Skeletal muscle cell (primary cell): ENCODE measurements at places on chromosomes 7 and 10.

GRCh38 chr7:24283897-24284698 is at the start of gene NPY:
Gene NPY (plus strand): TSS chr7:24284190. CDS start chr7:24285241, 1,051 bp downstream.
- no peak for DNase-seq

DNA sequence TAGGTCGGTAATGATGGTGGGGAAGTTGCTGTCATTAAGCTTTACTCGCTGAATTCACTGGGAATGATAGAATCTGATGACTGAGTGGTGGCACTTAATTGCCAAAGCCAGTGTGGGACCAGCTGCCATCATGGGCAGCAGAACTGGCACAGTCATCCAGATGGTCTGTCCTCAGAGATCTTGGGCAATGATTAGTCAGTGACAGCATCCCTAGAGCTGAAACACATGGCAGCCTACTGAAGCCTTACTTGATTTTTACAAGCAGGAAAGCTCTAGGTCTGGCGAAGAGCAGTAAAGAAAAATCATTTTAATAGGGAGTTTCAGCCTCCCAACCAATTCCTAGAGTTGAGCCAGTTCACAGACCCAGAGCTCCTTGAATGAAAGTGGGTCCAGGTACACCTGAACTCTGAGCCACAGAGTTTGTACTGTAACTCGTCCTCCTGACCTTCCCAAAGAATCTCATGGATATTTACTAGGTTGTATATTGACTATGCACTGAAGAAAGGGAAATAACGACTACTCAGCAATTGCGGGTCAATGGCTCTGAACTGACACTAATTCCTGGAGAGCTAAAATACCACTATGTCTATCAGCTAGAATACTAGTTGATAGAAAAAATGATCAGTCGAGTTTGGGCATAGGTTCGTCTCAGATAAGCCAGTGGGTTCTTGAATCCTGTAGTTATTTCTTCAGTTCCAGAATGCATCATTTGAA is 4.4 kb upstream of the ASB13 start:
- no peak for DNase-seq

GRCh38 chr10:30018496-30018895 is 40.9 kb downstream of the JCAD start:
- DNase-seq: no peak

DNA sequence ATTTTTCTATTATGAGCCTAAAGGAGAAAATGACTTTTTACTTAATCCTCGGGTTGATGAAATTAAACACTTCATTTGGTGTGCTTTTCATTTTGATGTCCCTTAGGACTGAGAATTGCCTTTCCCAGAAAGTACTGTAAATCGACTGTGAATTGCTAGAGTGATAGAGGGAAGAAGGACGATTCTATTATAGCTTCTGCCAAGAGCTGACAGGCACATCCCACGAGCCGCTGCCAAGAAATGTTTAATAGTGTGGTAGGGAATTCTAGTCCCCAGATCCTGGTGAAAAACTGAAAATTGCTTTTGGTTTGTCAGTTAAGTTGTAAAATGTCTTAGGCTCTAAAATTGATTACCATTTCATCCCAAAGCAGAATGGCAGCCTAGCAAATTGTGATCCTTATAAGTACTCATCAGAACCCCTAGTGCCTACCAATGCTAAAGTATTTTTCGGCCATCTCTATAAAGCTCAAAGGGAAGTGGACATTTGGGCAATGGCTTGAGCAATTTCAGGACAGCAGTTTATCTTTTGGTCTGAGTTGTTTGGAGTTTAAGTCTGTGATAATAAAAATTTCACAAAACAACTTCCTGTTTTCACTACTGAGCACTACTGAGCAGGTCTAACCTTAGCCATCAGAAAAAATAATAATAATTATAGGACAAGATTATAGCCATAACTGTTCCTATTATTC is 44.6 kb upstream of the HYCC1 start:
- DNase-seq: no peak

DNA sequence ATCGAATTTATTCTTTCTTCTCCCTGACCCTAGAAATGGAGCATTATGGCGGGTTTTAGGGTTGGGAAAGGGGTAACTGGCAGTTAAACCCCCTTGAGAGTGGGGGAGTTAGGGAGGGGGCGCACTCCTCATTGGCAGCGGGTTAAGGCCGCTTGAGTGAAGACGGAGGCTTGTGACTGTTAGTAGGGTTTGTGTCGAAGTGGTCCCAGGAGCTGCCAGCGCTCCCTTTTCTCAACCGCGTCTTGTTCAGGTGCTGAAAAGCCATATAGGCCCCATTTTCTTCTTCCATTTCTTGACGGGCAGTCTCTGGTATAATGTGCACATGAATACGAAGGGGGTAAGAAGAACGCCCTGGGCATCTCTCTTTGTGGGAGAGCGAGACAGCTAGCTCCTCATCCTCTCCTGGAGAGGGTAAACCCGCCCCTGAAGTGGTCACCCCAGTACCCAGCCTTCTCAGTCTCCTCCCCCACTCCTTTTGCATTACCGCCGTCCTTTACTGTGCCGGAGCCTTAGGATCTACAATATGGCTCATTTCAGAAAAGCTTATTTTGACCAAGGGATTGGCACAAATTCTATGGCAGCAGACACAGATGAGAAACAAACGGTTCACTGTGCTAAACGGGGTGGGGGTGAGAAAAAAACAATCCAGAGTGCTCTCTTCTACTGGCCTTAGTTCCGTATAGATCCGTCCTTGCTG is 836 bp downstream of the KMT2E start:
- no peak for DNase-seq
